ENCODE measurements at places on chromosomes 1 and 21. TPM values are rescaled to one million over a fixed set of nuclear protein-coding genes. Genes with fewer than 3 reads are reported as not detected.
A peak's percentile ranks its signal among the peaks of the same experiment; 100 is the strongest.

The SPRR2E gene
- total RNA-seq: not detected

DNA sequence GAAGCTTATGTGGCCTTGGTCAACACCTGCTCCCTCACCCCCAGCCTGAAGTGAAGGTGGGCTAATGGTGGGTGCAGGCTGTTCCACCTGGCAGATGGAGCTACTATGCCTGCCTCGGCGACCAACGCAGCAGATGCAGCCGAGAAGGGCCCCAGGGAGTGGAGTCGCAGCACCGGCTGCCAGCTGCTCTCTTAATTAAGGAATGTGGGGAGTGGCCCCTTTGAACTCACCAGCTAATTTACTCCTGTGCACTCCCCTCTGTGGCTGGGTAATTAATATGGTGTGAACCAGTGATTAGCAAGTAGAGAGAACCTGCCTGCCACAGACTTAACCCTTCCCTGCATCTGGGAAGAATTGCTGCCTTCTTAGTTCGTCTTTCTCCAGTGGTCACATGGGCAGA is 3.3 kb upstream of the SLAMF8 start:
- DNase-seq: no peak

GRCh38 chr1:8646189-8646588 is 171.3 kb downstream of the RERE start:
- no peak for DNase-seq

The ESRRG gene
- 1.0 TPM for total RNA-seq

GRCh38 chr1:157562515-157562914 is 10.2 kb upstream of the FCRL5 start:
- DNase-seq: no peak

GRCh38 chr21:46126309-46127238 is 28.7 kb downstream of the COL6A2 start:
- peak; percentile 1 for DNase-seq

The S100A7A gene
- not detected for total RNA-seq

- DNase-seq: no peak
Measured at GRCh38 chr1:216054600-216054999, 368.6 kb downstream of the USH2A start.

The IFI44 gene
- 6.5 TPM for total RNA-seq

DNA sequence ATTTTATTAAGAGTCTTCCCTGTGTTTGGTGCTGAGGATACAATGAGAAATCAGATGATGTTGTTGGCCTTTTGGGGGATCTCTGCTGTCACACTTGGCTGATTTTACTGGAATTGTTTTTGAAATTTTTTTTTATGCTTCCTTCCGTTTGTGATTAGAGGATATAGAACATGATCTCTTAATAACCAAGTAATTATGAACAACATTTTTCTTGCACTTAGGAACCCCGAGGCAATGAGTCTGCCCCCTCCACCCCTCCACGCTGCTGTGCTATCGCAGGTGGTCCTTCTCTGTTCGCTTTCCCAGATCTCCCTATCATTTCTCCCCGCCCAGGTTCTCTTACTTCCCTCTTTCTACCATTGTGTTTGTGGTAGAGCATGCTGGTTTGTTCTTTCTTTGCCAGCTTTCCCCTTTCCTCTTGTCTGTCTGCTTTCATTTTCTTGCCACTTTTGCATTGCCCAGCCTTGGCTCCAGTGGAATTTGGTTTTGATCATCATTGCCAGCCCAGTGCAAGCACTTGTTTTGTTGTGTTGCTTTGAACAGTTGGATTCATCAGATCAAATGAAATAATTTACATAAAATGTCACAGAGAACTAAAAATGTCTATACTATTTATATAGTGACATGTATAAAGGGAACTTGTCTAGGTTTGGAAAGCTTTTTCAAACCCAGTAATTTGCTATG is 73.1 kb upstream of the SCCPDH start:
- DNase-seq: no peak

The ZFP69B gene
- total RNA-seq: 6.2 TPM

- DNase-seq: no peak
Measured at GRCh38 chr21:42695697-42696380, 42.4 kb downstream of the PDE9A start.

DNA sequence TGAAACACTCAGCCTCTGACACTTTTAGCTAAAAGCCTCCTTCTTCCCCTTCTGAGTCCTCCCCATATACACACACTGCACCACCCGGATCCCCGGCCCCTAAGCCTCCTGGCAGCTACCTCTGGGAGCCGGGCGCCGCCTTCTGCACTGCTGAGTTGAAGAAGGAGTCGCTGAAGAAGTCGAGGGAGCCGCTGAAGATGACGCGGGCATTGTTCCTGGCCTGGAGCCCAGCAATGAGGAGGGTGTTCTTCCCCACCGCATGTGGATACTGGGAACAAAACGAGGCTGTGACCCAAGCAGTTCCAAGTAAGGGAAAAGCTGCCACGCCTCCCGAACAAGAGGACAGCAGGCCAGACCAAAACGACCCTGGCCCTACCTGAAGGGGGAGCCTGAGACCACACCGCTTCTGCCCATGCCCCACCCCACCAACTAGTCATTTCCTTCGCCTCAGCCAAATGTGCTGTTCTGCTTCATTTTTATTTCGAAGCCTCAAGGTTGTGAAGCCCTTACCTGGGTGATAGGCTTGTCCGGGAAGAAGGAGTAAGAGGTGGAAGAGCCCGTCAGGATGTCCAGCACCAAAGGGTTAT is 7.0 kb downstream of the DDOST start:
- no peak for DNase-seq

DNA sequence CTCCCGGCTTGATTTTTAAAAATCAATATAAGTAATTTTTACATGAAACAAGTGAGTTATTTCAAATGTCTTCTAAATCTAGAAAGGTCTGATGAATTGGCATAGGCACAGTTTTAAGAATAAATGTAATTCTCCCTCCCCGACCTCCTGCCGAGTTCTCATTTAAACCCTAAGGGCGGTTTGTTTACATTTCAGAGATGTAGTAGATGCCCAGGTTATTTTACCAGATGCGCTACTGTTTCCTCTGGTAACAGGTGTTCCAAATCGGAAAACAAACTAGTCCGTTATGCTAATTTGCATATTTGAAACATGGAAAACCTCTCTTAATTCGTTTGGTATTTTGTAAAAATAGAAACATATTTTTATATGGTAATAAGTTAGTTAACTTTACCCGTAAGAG is 53.8 kb upstream of the CFAP126 start:
- peak; percentile 9 for DNase-seq

DNA sequence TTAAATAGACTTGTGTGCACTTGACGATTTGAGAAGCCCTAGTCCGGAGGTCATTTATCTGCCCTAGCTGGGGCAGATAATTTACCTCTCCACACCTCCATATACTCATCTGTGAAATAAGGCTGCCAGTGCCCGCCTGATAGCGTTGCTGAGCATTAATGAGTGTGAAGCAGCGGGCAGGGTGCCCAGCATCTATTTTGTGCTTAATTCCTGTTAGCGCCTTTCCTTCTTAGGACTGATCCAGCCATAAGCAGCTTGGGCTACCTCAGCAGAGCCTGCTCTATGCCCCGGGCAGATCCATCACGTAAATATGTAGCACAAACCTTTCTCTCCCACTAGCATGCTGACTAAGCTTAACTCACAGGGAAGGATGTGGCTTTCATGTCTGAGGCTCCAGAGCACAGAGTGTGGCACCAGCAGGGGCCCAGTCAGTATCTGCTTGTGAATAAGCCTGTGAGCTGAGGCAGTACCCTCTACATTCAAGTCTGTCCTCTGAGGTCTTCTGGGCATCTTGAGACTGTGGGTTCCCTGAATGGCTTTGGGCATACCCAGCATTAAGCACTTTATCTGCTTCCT is 21.5 kb upstream of the RNF187 start:
- DNase-seq: no peak

The PRKAB2 gene
- total RNA-seq: 14.0 TPM

GRCh38 chr1:181354865-181355264 is 128.5 kb upstream of the CACNA1E start:
- no peak for DNase-seq

GRCh38 chr1:5509664-5510452 is 482.4 kb downstream of the NPHP4 start:
- DNase-seq: peak; percentile 86

The SYNC gene
- total RNA-seq: 1.1 TPM

The PGBD2 gene
- 5.6 TPM for total RNA-seq

- DNase-seq: no peak
Measured at GRCh38 chr1:64112281-64112680, 91.1 kb upstream of the UBE2U start.

DNA sequence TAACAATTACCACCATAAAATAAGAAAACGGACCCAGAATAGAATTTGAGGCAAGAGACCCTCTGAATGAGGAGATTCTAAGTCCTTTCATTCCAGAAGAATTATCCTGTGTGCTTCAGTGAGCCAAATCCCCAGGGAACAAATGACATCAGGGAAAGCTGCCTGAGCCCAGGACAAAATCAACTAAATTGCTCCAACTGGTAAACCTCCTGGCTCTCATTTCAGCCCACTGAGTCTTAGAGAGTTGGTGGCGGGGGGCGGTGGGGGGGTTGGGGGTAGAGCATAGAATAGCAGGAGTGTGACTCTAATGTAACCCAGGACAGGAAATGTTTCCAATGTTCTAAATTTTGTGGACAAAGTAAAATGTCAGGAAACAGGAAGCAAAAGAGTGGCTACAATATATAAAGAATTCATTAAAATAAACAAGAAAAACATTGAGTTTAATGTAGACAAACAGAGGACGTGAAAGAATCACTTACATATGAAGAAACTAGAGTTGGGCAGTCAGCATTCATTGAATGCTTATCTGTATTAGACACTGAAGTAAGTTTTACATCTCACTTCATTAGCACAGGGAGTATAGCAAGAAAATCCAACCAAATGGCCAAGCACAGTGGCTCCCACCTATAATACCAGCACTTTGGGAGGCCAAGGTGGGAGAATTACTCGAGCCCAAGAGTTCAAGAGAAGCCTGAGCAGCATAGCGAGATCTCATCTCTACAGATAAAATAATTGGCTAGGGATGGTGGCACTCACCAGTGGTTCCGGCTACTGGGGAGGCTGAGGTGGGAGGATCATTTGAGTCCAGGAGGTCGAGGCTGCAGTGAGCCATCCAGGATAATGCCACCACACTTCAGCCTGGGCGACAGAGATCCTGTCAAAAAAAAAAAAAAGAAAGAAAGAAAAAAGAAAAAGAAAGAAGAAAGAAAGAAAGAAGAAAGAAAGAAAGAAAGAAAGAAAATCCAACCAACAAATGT is 75.1 kb downstream of the DHRS3 start:
- peak; percentile 38 for DNase-seq

The ENO1 gene
- 2,596 TPM for total RNA-seq
